Endothelial cell of coronary artery (primary cell): ENCODE measurements at places on chromosomes 6 and 20. TPM values are rescaled to one million over a fixed set of nuclear protein-coding genes. Genes with fewer than 3 reads are reported as not detected.

Gene TFAP2A
- 0.09 and 0.28 TPM in 2 replicates for total RNA-seq

Gene TMC2
- total RNA-seq = not detected in 2 replicates

Gene HLA-DQA1
- total RNA-seq = not detected in 2 replicates

Gene ZSWIM3
- 5.8 and 7.4 TPM in 2 replicates for total RNA-seq

Gene TPD52L2
- total RNA-seq = 101 and 131 TPM in 2 replicates

Gene PTPRK
- 45.1 and 58.6 TPM in 2 replicates for total RNA-seq

Gene CCN6
- total RNA-seq = not detected in 2 replicates

Gene HMGA1
- total RNA-seq = 162 and 174 TPM in 2 replicates

Gene KCNK16
- not detected in 2 replicates for total RNA-seq

Gene EFCAB8
- 0.19 and 0.27 TPM in 2 replicates for total RNA-seq

Gene FAM217A
- total RNA-seq = not detected in 2 replicates

Gene RBPJL
- total RNA-seq = not detected in 2 replicates

Gene BTN1A1
- not detected in 2 replicates for total RNA-seq

Gene ATP6V1G2
- total RNA-seq = 0.36 and 0.66 TPM in 2 replicates

Gene LCA5
- total RNA-seq = 4.0 and 4.2 TPM in 2 replicates

Gene STMND1
- total RNA-seq = not detected in 2 replicates

Gene ADGRF5
- 2.0 and 6.2 TPM in 2 replicates for total RNA-seq

Gene CFB
- 0.90 and 4.7 TPM in 2 replicates for total RNA-seq

Gene BANF2
- not detected in 2 replicates for total RNA-seq

Gene CLPSL2
- total RNA-seq = not detected in 2 replicates

Gene MMP24
- total RNA-seq = 0.19 and 0.63 TPM in 2 replicates

Gene GPLD1
- 0.18 and 0.19 TPM in 2 replicates for total RNA-seq

Gene PTCHD4
- total RNA-seq = 2.7 and 8.4 TPM in 2 replicates

Gene CFAP206
- 0.18 and 0.19 TPM in 2 replicates for total RNA-seq

Gene HLA-DOA
- under 0.01 TPM in 1 of 2 replicates, not detected in the other for total RNA-seq
